Activated CD4-positive, alpha-beta T cell treated with anti-CD3 and anti-CD28 coated beads for 24 hours (primary cell): ENCODE measurements at places on chromosomes 7 and 10.

DNA sequence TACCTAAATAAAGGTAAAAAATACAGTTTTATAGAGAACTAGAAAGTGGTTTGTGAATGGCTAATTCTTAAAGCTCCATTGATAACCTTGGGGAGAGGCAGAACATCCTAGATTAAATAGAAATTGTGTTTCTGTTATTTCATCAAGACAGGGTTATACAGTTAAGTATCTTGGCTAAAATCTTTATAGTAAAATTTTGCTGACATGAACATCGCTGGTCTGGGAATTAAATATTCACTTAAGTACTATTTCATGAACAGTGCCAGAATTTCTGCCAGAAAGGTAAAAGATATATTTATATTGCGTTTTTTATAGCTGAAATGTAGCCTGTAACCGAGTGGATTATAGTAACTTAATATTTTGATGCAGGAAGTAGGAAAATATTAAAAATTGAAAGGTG lies 53.7 kb upstream of the HBP1 start:
- no peak for DNase-seq

GRCh38 chr7:32256811-32257210 lies 186.6 kb upstream of the PDE1C start:
- no peak for DNase-seq

- DNase-seq: no peak
Measured at GRCh38 chr10:101273330-101273729, 44.1 kb upstream of the LBX1 start.

GRCh38 chr10:127903789-127904188 lies 3.1 kb upstream of the PTPRE start:
- DNase-seq: no peak

GRCh38 chr7:138429577-138430250 lies 30.3 kb upstream of the TRIM24 start:
- no peak for DNase-seq

DNA sequence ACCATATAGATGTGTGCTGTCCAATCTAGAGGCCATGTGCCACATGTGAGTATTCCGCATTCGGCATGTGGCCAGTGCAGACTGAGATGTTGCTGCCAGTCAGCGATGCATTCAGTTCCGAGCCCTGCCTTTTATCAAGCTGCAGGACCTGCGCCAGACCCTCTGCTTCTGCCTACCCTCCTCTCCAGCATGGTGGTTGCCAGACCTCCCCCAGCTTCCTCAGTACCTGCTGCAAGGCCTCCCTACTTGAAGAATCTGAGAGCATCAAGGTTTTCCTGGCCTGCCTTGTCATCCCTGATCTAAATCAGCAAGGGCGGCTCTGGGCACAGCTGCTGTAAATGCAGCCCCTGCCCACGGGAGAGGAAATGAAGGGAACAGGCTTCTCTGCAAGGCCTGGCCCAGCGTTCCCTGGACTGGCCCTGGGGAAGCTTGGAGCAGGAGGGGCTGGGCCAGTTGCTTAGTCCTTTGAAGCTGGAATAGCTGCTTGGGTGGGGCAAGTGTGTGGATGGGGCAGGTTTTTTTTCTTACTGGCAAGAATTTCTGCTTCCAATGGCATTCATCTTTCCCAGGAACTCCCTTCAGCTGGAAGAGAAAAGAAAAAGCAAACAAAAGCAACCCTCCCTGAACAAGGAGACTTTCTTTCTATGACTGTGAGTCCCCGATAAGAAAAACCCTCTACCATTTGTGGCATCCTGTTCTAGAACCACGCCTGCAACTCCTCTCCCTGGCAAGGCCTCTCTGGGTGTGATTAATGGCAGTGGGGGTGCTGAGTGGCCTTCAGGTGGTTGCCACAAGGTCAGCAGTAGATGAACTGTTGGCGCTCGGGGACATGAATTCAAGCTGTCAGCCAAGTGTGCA lies 93.0 kb downstream of the NHLRC2 start:
- DNase-seq: no peak

GRCh38 chr10:92544296-92544695 lies 29.6 kb downstream of the IDE start:
- no peak for DNase-seq

DNA sequence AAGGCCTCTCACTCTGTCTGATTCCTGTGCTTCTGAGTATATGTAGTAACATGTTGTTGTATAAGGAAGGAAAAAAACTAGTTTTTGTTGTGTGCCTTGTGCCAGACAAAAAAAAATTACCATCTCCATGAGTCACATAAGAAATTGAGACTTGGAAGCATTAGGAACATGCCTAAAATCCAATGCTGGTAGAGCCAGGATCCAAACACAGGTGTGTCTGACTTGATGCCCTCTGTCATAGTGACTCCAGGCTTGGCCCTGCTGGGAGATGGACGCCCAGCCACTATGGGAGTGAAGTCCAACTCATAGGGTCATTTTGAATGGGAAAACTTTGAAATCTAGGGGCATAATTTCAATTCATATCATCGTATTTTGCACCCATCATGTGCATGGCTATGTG lies 38.0 kb downstream of the PYROXD2 start:
- DNase-seq: no peak

DNA sequence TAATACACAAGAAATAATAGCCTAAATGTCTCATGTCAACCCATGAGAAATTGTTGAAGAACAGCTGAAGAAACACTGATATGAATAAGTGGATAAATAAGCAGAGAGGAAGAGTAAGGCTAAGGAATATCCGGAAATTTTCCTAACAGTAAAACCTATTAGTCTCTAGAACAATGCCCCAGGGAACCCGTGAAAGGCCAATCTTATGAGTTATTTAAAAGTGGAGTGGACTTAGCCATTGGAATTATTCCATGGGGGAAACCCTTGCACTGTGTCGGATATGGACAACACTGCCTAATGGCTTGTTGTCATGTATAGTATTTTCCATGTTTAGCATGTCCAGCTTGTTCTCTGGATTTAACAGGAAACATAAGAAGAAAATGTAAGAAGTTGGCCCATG lies 217.2 kb upstream of the PLXNA4 start:
- DNase-seq: no peak

DNA sequence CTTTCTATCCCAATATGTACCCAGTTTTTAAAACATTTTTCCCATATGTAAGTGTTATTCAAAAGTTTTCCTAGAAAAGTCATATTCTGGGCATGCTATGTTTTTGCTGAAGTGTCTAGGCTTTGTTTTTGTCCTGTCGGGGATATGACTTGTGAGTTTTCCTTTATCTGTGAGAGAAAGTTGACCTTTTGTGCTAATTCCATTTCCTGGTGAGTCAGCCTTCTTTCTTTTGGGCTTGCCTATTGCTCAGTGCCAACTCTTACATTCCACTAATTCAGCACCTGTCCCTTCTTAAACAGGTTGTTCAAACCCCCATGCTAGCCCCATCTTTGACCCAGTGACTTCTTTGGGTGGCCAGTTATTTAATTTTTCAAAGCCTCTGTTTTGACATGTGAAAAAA lies 146.2 kb downstream of the AHR start:
- DNase-seq: no peak

DNA sequence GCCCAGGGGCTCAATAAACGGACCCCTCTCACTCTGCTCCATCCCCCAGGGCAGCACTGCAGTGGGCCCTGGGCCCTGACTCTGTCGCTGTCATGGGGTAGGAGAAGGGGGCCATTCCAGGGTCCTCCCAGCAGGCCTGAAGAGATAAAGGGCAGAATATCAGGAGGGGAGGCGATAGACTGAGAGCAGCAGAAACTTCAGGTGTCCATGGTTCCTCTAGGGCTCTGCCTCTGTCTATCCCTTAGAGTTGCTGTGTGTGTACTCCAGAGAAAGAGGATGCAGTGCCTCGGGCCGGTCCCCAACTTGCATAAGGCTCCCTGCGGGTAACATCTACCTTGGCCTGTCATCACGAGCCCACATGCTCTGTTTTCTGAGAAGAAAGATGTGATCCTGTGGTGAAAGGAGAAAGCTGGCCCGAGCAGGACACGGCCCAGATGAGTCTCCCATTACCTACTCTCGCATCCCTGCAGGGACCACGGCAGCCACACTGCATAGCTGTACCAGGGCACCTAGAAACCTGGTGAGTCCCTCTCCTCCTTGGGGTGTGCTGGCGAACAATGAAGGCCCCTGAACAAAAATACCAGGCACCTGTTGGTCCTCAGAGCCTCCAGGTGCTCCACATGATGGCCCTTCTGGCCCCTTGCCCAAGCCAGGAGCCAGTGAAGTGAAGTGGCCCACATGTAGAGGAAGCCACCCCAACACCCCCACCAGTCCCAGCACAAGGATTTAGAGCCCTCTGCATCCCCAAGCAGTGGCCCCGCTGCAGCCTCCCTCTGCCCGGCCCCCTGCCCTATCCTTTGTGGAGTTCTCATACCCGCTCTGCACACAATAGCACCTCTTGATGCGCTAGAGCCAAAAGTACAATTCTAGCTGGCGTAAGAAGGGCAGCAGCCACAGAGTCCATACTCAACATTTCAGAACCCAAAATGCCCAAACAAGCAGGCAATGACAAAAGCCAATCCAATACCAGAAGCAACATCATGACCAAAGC lies 106.8 kb downstream of the ARHGAP22 start:
- no peak for DNase-seq

- no peak for DNase-seq
Measured at GRCh38 chr10:133342942-133343341, 4.2 kb upstream of the PRAP1 start.

GRCh38 chr7:110669410-110669809 lies 421.5 kb upstream of the LRRN3 start:
- DNase-seq: no peak

GRCh38 chr10:47190301-47190700 lies 109.7 kb upstream of the GDF10 start:
- DNase-seq: no peak

DNA sequence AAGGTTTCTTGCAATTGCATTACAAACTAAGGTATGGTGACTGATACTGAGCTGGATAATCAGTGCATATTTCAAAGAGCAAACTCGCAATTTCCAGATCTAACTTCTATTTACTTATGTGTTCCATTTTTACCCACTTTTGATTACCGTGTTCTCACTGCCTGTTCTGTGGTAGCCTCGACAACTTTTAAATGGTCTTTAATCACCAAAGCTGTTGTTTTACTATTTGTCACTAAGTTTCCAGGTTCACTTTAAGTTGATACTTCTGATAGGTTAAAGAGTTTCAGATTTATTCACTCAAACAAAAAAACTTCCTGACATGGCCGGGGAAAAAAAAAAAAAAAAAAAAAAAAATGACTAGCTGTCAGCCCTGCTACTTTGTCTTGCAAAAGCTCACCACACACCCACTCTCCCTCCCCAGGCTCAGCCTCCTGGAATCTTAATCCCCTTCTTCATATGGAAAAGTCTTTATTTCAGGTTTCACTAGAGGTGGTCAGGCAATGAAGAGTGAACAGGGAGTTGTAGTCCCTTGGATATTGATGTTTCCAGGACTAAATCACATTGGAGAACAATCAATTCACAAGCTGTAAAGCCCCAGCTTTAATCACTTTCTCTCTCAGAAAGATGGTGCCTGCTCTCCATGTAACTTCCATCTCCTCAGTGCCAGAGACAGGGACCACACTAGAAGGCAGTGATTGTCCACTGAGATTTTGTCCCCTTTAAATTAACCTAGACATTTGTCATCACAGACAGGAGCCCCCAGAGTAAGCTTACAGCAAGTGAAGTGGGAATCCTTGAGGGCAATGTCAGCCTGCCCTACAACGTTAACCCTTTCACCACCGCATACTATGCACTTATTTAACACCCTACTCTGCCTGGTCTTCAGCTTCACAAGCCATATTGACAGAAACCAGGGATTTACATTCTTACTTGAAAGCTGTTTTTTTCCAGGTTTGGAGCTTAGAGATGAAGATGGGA lies 749.1 kb upstream of the SORCS1 start:
- DNase-seq: no peak

DNA sequence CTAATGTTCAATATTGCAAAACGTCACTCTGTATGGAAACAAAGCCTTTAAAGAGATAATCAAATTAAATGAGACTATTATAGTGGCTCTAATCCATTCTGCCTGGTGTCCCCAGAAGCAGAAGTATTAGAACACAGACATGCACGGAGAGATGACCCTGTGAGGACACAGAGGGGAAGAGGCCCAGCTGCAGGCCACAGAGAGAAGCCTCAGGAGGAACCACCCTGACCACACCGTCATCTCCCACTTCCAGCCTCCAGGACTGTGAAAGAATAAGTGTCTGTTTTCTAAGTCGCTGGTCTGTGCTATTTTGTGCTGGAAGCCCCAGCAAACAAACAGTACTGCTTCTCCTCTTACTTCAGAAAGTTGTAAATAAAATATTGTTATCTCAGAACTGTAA lies 283.5 kb upstream of the ADARB2 start:
- no peak for DNase-seq

DNA sequence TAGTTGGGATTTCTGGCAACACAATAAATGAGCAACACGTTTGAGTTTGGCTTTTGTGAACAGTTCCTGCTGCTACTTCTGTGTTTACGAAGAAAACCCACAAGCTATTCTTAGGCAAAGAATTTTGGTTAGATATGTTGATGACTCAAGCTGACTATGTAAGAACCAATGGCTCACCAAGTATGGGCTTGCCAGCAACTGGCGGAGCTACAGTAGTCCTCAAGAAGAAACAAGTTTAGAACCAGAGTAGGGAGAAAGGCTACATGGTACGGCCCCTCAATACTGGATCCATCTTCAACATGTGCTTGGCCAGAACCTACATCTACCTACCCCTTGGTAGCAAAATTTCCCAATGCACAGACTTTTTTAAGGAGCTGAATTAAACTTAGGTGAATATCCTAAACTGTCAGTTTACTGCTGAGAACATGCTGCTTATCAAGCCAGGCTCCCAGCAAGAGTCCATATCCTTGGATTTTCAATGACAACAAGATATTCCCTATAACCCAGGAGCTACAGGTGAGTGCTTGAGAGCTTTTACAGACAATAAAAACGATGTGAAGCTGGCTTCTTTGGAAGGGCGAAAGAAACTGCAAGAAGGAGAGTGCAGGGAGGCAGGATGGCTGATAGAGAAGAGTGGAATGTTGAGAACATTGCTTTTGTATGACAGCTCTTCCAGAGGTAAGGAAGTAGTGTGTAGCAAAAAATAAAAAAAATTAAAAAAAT lies 74.3 kb upstream of the ASAH2 start:
- no peak for DNase-seq

- DNase-seq: no peak
Measured at GRCh38 chr7:137976232-137976631, 25.7 kb downstream of the CREB3L2 start.

- no peak for DNase-seq
Measured at GRCh38 chr7:129721068-129721467, 109.5 kb downstream of the NRF1 start.

- no peak for DNase-seq
Measured at GRCh38 chr7:69428089-69428488, 170.2 kb upstream of the AUTS2 start.

- DNase-seq: no peak
Measured at GRCh38 chr10:86437447-86437846, 70.9 kb upstream of the GRID1 start.

DNA sequence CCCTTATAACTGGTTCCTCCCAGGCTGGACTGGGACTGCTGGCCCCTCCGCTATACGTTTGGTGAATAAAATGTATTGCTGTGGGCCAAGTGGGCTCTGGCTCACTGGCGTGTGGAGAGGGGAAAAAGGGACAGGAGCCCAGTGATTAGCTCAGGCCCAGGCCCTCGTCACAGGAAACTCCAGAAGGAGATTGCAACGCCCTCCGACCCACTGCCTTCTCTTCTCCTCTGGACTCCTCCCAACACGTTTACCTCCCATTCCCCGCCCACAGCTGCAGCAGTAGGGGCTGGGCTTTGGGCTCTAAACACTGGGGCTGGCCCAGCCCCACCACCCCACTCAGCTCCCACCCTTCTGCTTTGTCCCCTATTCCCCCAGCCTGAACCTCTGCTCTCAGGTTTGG lies 173.9 kb downstream of the NEURL1 start:
- no peak for DNase-seq
